Osteocyte (in vitro differentiated cells): ENCODE measurements at places on chromosomes 13 and 19. TPM values are rescaled to one million over a fixed set of nuclear protein-coding genes. Genes with fewer than 3 reads are reported as not detected.

- H3K36me3 ChIP-seq, result peaks cover 7% of the 10 kb centered on the region
- H3K4me3 ChIP-seq, result no peak overlapping the region
- no peak overlapping the region for H3K27ac ChIP-seq
- peaks cover 5% of the 10 kb centered on the region for H3K4me1 ChIP-seq
These were observed 47.4 kb upstream of the KATNAL1 start for GRCh38 chr13:30354493-30355383.

GRCh38 chr19:38538793-38539528 is 78.8 kb downstream of the MAP4K1 start:
- no peak overlapping the region for H3K4me3 ChIP-seq
- DNase-seq, result no peak
- no peaks in the 10 kb centered on the region for H3K36me3 ChIP-seq
- peaks cover 15% of the 10 kb centered on the region for H3K27me3 ChIP-seq
- H3K4me1 ChIP-seq, result no peaks in the 10 kb centered on the region

- H3K36me3 ChIP-seq, result peaks cover 39% of the 10 kb centered on the region
- peak overlapping the region; percentile 57 for H3K27ac ChIP-seq
- no peak for DNase-seq
- H3K4me1 ChIP-seq, result peaks cover 49% of the 10 kb centered on the region
- H3K4me3 ChIP-seq, result no peak overlapping the region
These were observed 209.4 kb downstream of the ITGBL1 start for GRCh38 chr13:101661839-101662238.

DNA sequence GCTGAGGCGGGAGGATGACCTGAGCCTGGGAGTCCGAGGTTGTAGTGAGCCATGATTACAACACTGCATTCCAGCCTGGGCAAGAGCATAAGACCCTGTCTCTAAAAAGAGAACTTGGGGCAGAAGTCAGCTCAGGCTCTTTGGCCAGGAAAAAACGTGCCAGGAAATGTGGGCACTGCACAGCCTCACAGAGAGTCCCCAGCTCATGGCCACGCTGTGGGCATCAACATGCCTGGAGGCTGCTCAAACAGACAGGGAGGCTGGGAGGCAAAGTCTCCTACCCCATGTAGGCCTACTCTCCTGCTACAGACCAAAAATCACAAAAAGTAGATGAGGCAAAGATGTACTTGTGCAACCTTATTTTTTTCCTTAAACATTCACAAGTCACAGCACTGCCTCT is 49.4 kb downstream of the PEPD start:
- no peaks in the 10 kb centered on the region for H3K27me3 ChIP-seq
- peak; percentile 23 for DNase-seq
- H3K4me1 ChIP-seq, result no peaks in the 10 kb centered on the region
- H3K27ac ChIP-seq, result no peak overlapping the region

DNA sequence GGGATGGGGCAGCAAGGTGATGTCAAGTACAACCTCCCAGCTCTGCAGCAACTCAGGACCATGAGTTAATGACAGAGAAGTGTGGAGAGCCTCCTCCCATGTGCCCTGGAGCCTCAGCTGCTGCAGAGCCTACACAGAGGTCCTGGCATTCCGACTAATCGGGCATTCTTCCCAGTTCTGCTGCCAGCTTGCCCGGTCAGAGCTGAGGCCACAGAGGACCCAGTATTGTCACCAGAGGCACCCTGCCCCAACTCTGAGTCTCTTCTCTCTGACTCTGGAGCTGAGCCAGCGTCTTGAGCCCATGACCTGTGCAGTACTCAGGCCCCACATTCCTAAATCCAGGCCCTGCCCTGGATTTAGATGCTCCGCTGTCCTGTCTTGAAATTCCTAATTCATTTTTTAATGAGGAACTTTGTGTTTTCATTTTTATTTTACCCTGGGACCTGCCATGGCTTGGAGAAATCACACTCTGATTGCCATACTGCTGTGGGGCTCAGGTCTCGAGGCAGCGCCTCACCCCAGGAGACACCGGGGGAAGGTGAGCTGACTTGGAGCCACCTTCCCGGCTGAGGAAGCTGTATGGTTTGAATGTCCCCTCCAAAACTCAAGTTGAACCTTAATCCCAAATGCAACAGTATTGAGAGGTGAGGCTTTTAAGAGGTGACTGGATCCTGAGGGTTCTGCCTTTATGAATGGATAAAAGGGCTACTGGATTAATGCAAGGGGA is 144.9 kb upstream of the ZNF507 start:
- DNase-seq, result peak; percentile 66
- no peaks in the 10 kb centered on the region for H3K4me1 ChIP-seq
- no peak overlapping the region for H3K4me3 ChIP-seq
- no peak overlapping the region for H3K27ac ChIP-seq
- H3K36me3 ChIP-seq, result no peaks in the 10 kb centered on the region

DNA sequence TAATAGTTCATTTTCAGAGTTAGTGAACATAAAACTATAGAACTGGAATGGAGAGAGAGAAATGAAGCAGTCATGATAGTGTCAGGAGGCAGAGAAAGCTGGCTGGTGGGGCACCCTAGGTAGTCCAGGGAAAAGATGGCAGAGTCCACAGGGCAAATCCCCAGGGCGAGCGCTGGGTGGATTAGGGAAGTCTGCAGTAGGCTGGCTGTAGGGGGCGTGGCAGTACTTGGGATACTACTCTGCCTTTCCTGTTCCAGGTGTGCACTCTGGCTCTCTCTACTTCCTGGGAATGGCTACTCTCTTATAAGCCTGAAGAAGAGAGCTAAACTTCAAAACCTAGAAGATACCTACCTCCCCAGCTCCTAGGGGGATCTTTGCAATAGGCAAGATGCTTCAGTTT is 232.9 kb upstream of the SLC10A2 start:
- H3K36me3 ChIP-seq, result peaks cover 2% of the 10 kb centered on the region
- no peaks in the 10 kb centered on the region for H3K4me1 ChIP-seq
- no peaks in the 10 kb centered on the region for H3K27me3 ChIP-seq
- no peak for DNase-seq
- H3K4me3 ChIP-seq, result no peak overlapping the region

GRCh38 chr13:101530293-101530692 is 77.8 kb downstream of the ITGBL1 start:
- H3K4me1 ChIP-seq, result peaks cover 74% of the 10 kb centered on the region
- peaks cover 36% of the 10 kb centered on the region for H3K36me3 ChIP-seq
- peak overlapping the region; percentile 80 for H3K27ac ChIP-seq
- no peaks in the 10 kb centered on the region for H3K27me3 ChIP-seq
- H3K4me3 ChIP-seq, result no peak overlapping the region

GRCh38 chr13:110685305-110686020 is 20.5 kb downstream of the CARS2 start:
- H3K27me3 ChIP-seq, result no peaks in the 10 kb centered on the region
- no peaks in the 10 kb centered on the region for H3K4me1 ChIP-seq

DNA sequence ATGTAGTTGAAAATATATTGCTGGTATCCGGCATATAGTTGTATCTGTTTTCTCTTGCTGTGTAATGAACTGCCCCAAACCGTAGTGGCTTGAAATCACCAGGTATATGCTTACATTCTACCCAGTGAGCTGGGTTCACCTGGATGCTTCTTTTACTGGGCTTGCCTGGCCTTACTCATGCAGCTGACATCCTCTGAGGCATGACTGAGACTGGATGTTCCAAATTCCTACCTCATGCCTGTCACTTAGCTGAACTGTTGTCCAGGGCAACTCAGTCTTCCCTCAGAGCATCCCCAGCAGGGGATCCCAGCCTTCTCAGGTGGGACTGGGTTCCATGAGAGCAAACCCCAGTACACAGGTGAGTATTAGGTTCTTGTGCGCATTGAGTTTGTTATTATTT is 66.8 kb downstream of the IFT88 start:
- no peak overlapping the region for H3K4me3 ChIP-seq
- H3K36me3 ChIP-seq, result peaks cover 15% of the 10 kb centered on the region
- DNase-seq, result no peak
- no peaks in the 10 kb centered on the region for H3K4me1 ChIP-seq

GRCh38 chr19:39083599-39083982 is 577 bp upstream of the ACP7 start:
- no peak for DNase-seq
- H3K27me3 ChIP-seq, result peaks cover 52% of the 10 kb centered on the region
- no peak overlapping the region for H3K27ac ChIP-seq
- peaks cover 4% of the 10 kb centered on the region for H3K4me1 ChIP-seq

DNA sequence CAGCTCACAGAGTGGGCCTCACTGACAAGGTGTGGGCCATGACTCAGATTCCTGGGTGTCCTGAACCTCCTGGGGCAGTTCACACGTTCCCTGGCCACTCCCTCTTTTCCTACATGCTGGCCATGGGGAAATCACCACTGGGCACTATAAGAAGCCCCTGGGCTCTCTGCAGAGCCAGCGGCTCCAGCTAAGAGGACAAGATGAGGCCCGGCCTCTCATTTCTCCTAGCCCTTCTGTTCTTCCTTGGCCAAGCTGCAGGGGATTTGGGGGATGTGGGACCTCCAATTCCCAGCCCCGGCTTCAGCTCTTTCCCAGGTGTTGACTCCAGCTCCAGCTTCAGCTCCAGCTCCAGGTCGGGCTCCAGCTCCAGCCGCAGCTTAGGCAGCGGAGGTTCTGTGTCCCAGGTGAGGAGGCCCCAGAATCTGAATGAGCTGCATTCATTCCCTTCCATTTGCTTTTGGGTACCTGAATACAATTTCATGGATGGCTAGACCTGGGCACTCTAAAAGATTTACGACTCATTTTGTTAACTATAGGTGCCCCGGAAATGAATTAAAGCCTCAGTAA is at the start of gene OLFM4:
Gene OLFM4, plus strand, starts transcription at position 177 of the 567 bp plus-strand sequence. Its CDS starts 24 bp downstream, at position 201.
- H3K4me3 ChIP-seq, result no peak within 1 kb of the TSS
- no peak for DNase-seq
- H3K27ac ChIP-seq, result no peak within 1 kb of the TSS
- no peaks in the 10 kb centered on the region for H3K36me3 ChIP-seq

DNA sequence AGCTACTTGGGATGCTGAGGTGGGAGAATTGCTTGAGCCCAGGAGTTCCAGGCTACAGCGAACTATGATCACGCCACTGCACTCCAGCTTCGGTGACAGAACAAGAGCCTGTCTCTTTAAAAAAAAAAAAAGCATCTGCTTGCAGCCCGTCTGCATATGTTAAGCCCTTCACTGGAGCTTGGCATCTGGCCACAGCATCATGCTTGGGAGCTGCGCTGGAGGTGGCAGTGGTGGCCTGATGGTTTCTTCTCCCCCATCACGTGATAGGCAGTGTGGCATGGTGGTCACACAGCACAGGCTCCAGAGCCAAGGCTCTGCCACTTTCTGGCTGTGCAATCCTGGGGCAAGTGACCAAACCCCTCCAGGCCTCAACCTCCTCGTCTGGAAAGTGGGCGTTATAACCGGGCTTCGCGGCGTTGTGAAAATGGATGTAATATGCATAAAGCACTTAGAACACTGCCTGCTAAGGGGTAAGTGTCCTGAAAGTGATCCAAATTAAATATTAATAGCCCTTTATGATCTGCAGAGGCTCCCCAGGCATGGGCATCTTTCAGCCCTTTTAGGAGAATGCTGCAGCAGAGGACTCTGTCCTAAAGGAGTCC is 24.4 kb downstream of the MARK4 start:
- DNase-seq, result no peak
- H3K4me3 ChIP-seq, result no peak overlapping the region
- peaks cover 30% of the 10 kb centered on the region for H3K36me3 ChIP-seq
- no peaks in the 10 kb centered on the region for H3K27me3 ChIP-seq
- peaks cover 3% of the 10 kb centered on the region for H3K4me1 ChIP-seq
- no peak overlapping the region for H3K27ac ChIP-seq

GRCh38 chr13:31891472-31891871 is 140.1 kb upstream of the FRY start:
- no peak overlapping the region for H3K4me3 ChIP-seq
- DNase-seq, result no peak
- H3K27ac ChIP-seq, result no peak overlapping the region
- H3K36me3 ChIP-seq, result no peaks in the 10 kb centered on the region

- H3K27me3 ChIP-seq, result no peaks in the 10 kb centered on the region
- H3K27ac ChIP-seq, result peak overlapping the region; percentile 27
- no peaks in the 10 kb centered on the region for H3K36me3 ChIP-seq
- H3K4me3 ChIP-seq, result no peak overlapping the region
- peaks cover 24% of the 10 kb centered on the region for H3K4me1 ChIP-seq
These were observed 296.7 kb upstream of the DACH1 start for GRCh38 chr13:72163678-72164077.

- DNase-seq, result no peak
- H3K27me3 ChIP-seq, result no peaks in the 10 kb centered on the region
- H3K4me3 ChIP-seq, result no peak overlapping the region
- H3K36me3 ChIP-seq, result peaks cover 2% of the 10 kb centered on the region
- H3K4me1 ChIP-seq, result peaks cover 28% of the 10 kb centered on the region
- peak overlapping the region; percentile 80 for H3K27ac ChIP-seq
These were observed 552.5 kb downstream of the TBC1D4 start for GRCh38 chr13:74929436-74929835.

- peaks cover 73% of the 10 kb centered on the region for H3K27me3 ChIP-seq
- H3K4me3 ChIP-seq, result no peak overlapping the region
- H3K36me3 ChIP-seq, result no peaks in the 10 kb centered on the region
- no peak for DNase-seq
- H3K4me1 ChIP-seq, result no peaks in the 10 kb centered on the region
These were observed 52.8 kb downstream of the TNFSF13B start for GRCh38 chr13:108322206-108322824.

GRCh38 chr19:31085125-31085524 is 264.1 kb downstream of the TSHZ3 start:
- no peak for DNase-seq
- no peaks in the 10 kb centered on the region for H3K36me3 ChIP-seq
- H3K27ac ChIP-seq, result no peak overlapping the region
- H3K4me3 ChIP-seq, result no peak overlapping the region
- peaks cover 2% of the 10 kb centered on the region for H3K27me3 ChIP-seq

GRCh38 chr13:75803164-75803611 is 167.1 kb downstream of the LMO7 start:
- DNase-seq, result no peak
- no peaks in the 10 kb centered on the region for H3K27me3 ChIP-seq
- H3K27ac ChIP-seq, result peak overlapping the region; percentile 85
- peaks cover 52% of the 10 kb centered on the region for H3K4me1 ChIP-seq

GRCh38 chr19:41016488-41017071 is 25.5 kb downstream of the CYP2B6 start:
- no peak overlapping the region for H3K27ac ChIP-seq
- no peak for DNase-seq
- H3K4me1 ChIP-seq, result no peaks in the 10 kb centered on the region

- H3K36me3 ChIP-seq, result no peaks in the 10 kb centered on the region
- H3K27me3 ChIP-seq, result peaks cover 10% of the 10 kb centered on the region
- DNase-seq, result no peak
- no peak overlapping the region for H3K27ac ChIP-seq
- H3K4me1 ChIP-seq, result no peaks in the 10 kb centered on the region
These were observed 38.3 kb downstream of the GPR42 start for GRCh38 chr19:35409191-35409590.

DNA sequence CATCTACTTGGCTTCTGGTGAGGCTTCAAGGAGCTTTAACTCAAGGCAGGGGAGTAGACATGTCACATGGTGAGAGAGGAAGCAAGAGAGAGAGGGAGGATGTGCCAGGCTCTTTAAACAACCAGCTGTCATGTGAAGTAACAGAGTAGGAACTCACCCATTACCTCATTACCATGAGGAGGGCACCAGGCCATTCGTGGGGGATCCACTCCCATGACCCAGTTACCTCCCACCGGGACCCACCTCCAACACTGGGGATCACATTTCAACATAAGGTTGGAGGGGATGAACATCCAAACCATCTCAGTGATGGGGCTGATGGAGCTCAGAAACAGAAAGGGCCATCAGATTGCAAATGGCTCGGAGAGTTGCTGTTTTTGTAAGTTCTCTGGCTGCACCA is 12.9 kb downstream of the VSTM2B start:
- no peak overlapping the region for H3K27ac ChIP-seq
- no peaks in the 10 kb centered on the region for H3K4me1 ChIP-seq
- H3K4me3 ChIP-seq, result no peak overlapping the region
- DNase-seq, result no peak

FCER2 gene
- total RNA-seq, result not detected in 2 replicates

FGF21 gene
- not detected in 2 replicates for total RNA-seq

KLK12 gene
- not detected in 2 replicates for total RNA-seq

ZFP30 gene
- total RNA-seq, result 16.0 and 18.0 TPM in 2 replicates

USHBP1 gene
- total RNA-seq, result not detected in 2 replicates

ZNF260 gene
- 16.4 and 20.9 TPM in 2 replicates for total RNA-seq

CGB3 gene
- total RNA-seq, result not detected in 2 replicates

ZNF613 gene
- total RNA-seq, result 7.8 and 9.4 TPM in 2 replicates

DBP gene
- total RNA-seq, result 18.5 and 20.3 TPM in 2 replicates

SMIM17 gene
- 0.32 and 0.57 TPM in 2 replicates for total RNA-seq

FXYD1 gene
- 0.86 TPM in 1 of 2 replicates, not detected in the other for total RNA-seq
